H4 (cell line): ENCODE measurements at places on chromosomes 12 and 14. TPM values are rescaled to one million over a fixed set of nuclear protein-coding genes. Genes with fewer than 3 reads are reported as not detected.

GRCh38 chr14:96741151-96741977 lies 55.8 kb upstream of the VRK1 start:
- DNase-seq = no peak

DNA sequence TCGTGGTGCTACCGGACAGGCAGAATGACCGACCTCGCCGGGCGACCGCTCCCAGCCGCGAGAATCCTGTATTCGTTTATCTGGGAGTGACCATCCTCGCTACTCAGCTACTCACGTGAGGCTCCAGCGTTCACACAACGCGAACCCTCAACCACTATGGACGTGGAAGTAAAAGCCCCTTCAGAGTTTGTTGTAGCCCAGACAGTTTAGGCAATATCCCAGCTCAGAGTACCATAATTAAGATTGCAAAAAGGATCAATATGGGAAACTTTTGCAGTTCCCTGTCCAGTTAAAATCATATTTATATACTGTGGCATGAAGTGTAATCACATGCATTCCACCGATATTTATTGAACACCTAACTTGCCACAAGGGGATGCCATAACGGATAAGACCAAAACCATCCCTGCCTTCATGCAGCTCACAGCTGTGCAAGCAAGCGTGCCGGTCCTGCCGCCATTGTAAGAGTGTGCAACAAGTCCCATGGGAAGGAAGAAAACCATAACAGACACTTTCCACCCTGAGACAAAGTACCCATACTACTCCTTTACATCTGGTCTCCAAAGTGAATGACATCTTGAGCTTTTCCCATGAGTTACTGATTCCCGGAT lies 938 bp upstream of the MAX start:
- no peak for DNase-seq

DNA sequence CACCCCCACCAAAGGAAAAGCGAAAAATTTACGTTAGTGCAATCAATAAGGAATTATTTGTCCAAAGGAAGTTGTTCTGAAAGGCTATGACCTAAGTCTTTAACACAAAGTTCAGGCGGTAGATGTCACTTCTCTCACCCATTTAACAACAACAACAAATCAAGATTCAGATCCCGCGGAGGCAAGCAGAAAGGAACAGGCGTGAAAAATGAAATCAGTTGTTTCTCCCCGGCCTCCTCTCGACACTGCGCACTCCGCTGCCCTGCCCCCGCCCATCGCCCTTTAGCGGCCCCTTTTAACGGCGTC lies 1.4 kb downstream of the DENND5B start:
- no peak for DNase-seq

The AKAP6 gene
- 25.9 and 38.6 TPM in 2 replicates for total RNA-seq

The NXPH4 gene
- total RNA-seq = 5.6 and 10.7 TPM in 2 replicates

The SLCO1B1 gene
- total RNA-seq = not detected in 2 replicates

The FAR2 gene
- total RNA-seq = 3.2 and 3.3 TPM in 2 replicates

DNA sequence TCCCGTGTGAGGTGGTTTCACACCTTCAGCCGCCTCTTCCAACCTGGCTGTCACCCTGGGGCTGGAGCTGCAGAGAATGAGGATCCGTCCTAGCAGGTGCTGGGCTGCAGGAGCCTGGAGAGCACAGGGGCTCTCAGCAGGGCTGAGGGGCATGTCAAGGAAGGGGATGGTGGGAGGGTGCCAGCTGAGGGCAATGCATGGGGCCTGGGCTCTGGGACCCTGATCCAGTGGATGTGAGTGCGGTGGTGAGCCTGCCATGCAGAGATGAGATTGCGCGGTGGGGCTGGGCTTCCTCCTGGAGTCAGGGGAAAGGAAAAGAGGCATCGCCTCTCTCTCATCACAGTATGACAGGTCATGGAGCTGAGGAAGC lies 31.5 kb downstream of the ANAPC7 start:
- DNase-seq = no peak

DNA sequence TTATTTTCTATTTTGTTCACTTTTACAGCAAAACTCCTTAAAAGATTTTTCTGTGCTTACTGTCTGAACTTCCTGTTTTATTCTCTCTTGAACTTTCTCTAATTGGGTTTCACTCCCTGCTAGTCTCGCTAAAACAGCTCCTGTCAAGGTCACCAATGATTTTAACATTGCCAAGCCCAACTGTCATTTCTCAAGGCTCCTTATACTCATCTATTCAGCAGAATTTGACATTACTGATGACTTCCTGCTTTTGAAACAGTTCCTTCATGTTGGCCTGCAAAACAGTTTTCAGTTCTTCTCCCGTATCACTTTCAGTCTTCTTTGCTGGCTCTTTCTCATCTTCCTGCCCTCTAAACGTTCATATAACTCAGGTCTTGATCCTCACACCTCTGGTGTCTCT lies 268.5 kb upstream of the USP15 start:
- DNase-seq = no peak

The C12orf50 gene
- total RNA-seq = not detected in 2 replicates

- DNase-seq = no peak
Measured at GRCh38 chr12:75792687-75793086, 238.9 kb downstream of the PHLDA1 start.

The TCL1B gene
- total RNA-seq = not detected in 2 replicates

DNA sequence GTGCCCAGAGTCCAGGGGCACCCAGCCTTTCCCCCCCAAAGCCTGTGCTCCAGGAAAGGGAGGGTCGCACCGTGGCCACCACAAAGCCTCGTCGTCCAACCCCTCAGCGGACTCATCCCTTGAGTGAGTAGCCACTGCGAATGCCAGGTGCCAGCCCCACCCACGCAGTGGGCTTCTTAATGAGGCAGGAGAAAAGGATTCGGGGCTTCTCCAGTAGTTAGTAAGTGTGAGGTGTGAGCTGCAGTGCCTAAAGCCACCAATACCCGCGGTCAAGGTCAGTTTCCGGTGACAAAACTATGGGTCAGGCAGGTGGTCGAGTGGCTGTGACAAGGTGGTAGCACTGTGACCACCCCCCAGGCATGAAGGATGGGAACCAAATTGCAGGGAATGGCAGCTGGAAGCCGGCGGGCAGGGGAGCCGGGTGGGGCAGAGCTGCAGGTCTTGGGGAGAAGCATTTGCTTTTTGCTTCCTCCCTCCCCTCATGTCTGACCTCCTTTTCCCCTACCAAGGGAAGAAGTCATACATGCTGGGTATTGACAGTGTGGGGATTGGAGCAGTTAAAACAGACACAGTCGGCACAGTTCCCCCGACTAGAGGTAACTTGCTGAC lies 8.0 kb downstream of the RAN start:
- DNase-seq = no peak

GRCh38 chr12:52611080-52611468 lies 7.3 kb downstream of the KRT73 start:
- DNase-seq = no peak

DNA sequence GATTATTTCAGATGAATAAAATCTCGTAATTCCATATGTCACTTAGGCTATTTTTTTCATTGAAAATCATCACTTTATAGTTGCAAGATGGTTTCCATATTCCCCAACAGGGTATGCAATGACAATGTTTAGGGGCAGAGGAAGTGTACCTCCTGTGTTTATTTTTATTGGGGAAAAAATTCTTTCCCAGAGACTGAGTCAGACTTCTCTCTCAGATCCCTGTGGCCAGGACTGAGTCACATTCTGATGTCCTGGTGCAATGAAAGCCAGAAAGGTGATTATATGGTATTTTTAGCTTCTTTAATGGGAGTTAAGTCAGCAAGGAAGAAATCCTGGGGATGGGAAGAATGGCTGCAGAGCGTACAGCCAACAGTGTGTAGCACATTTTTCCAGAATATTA lies 196.9 kb upstream of the ALG10 start:
- DNase-seq = no peak

DNA sequence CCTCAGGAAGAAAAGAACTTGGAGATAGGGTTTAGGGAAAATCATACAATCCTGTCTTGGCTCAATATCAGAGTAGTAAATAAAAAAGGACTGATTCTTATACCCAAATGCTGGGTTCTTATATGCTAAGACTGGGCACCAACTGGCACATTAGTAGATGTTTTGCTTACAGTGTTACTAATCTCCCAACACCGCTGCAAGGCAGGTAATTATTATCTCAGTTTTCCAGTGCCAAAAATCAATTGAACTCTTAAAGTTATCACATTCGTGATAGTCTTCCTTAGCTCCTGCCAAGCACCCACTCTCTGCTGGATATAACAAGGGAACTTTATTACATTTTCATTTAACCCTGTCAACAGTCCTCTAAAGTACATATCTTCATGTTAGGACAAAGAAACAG lies 25.0 kb upstream of the HIGD1C start:
- DNase-seq = no peak

DNA sequence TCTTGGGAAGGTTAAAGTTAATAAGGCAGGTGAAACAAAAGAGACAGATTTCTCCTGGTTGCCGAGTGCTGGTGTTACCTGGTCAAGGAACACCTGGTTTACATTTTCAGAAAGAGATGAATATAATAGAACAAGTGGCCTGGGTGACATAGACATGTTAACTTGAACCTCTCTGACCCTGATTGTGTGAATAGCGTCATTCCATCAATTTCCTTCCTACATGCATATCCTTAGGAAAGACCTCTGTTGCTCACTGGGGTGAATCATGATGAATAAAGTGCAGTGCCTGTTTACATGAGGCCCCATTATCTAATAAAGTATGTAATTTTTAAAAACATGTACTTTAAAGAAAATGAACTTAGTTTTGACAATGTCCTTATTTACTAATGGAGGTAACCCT lies 1822.9 kb upstream of the FLRT2 start:
- no peak for DNase-seq

The NRL gene
- total RNA-seq = 1.0 and 1.6 TPM in 2 replicates

- DNase-seq = no peak
Measured at GRCh38 chr14:106067935-106068334, 541.6 kb downstream of the TMEM121 start.

The KIF21A gene
- 13.9 and 18.4 TPM in 2 replicates for total RNA-seq

The CLMN gene
- total RNA-seq = 3.7 and 4.5 TPM in 2 replicates

The CIT gene
- 7.7 and 16.9 TPM in 2 replicates for total RNA-seq

The PRB2 gene
- not detected in 2 replicates for total RNA-seq

GRCh38 chr12:25427337-25428249 lies 125.5 kb downstream of the LMNTD1 start:
- no peak for DNase-seq

The PZP gene
- total RNA-seq = not detected in 2 replicates
